HL-60 (cell line): ENCODE measurements at places on chromosomes 2 and 18.

- peak; percentile 2 for DNase-seq
These were observed at the start of gene AFF3 for GRCh38 chr2:100142393-100142792. Gene AFF3 (minus strand): TSS chr2:100142590. CDS start chr2:100104454, 38,136 bp downstream.

DNA sequence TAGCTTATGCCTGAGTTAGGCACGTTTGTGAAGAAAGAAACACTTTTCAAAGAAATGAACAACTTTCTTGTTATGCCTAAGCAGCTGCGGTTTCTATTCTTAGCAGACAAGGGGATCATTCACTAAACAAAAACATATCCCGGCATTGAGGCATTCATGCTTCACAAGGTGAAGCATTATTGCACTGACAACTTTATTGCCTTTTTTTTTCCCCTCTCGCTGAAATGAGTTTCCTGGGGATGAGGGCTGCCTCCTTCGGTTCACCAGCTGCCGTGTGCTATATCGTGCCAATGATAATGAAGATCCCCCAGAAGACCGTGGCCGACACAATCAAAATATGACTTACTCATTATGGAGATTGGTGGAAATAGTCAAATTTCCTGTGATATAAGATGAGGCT lies 288.2 kb upstream of the ST6GAL2 start:
- no peak for DNase-seq

GRCh38 chr18:6553234-6553900 lies 138.7 kb upstream of the L3MBTL4 start:
- no peak for DNase-seq

- no peak for DNase-seq
These were observed 523.3 kb downstream of the CMPK2 start for GRCh38 chr2:6342273-6342920.

- DNase-seq = no peak
These were observed 99.0 kb downstream of the L3MBTL4 start for GRCh38 chr18:6315517-6316331.

GRCh38 chr2:68119504-68119903 lies 38.2 kb upstream of the PNO1 start:
- no peak for DNase-seq

DNA sequence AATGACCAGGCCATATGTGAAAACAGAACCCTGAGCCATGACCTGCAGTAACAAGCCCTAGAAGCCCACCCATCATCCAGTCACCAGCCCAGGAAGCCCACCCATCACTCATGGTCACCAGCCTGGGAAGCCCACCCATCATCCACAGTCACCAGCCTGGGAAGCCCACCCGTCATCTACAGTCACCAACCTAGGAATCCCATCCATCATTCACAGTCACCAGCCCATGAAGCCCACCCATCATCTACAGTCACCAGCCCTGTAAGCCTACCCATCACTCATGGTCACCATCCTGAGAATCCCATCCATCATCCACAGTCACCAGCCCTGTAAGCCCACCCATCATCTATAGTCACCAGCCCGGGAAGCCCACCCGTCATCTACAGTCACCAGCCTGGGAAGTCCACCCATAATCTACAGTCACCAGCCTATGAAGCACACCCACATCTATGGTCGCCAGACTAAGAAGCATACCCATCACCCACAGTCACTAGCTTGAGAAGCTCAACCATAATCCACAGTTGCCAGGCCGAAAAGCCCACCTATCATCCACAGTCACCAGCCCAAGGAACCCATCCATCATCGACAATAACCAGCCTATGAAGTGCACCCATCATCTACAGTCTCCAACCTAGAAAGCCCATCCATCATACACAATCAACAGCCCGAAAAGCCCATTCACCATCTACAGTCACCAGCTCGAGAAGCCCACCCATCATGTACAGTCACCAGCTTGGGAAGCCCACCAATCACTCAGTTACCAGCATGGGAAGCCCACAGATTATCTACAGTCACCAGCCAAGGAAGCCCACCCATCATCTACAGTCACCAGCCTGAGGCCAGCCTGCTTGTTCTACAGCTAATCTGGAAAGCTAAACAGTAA lies 91.9 kb downstream of the TWIST2 start:
- DNase-seq = no peak

GRCh38 chr2:195737511-195738325 lies 80.7 kb downstream of the SLC39A10 start:
- no peak for DNase-seq

DNA sequence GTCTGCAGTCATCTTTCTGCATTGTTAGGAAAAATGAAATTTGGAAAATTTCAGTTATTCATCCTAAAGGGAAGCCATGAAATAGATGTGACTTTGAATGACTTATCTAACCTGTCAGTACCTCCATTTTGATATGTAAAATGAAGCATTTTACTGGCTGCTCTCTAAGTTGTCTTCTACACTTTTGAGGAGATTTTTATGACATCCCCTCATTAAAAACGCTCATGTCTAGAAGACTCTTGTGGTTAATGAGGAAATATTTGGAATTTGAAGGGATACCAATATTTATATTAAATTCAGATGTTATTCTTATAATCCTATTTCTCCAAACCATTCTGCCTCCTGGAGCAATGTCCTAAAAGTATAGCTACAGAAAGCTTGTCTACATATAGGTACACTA lies 73.8 kb upstream of the THUMPD2 start:
- no peak for DNase-seq

DNA sequence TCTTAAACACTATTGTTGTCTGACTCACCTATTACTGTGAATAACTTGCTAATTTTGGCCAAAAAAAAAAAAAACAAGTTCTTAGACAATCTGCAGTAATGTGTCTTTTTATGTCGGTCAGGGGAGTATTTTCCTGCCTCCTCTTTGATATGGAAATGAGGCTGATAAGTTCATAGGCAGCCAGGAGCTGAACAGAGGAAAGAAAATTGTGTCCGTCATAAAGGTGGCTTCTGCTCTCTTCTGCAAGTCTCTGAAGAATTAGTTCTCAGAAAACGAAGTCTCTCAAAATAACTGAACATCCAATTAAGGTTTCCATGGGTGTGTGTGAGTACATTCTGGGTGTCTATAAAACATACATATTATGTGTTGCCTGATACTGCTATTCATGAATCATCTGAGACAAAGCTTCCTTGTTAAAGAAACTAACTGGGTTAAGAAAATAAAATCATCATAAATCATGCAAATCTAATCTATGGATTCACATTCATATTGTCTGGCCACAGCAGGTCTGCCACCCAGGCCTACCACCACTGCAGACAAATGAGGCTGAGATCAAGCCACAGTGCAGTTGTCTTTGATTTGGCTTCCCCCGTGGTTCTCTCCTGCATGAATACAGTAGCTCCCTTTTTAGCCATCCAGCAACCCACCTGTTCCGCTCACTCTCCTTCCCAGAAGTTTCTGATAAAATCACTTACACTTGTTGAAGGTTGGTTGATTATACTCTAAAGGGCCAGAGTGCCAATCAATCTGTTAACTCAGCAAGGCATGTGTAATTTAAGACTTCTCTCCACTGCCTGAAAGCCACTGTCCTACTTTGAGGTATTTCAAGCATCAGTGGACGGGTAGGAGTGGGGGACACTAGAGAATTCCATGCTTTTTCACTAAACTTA lies 19.4 kb upstream of the SP5 start:
- DNase-seq = no peak

- DNase-seq = no peak
These were observed 451.0 kb upstream of the SALL3 start for GRCh38 chr18:78528411-78529258.

GRCh38 chr2:46743021-46743420 lies 172.6 kb downstream of the MCFD2 start:
- DNase-seq = no peak

- peak; percentile 75 for DNase-seq
These were observed 138.0 kb upstream of the GLI2 start for GRCh38 chr2:120597595-120598193.

- DNase-seq = no peak
These were observed 33.6 kb upstream of the ODC1 start for GRCh38 chr2:10481666-10482157.

DNA sequence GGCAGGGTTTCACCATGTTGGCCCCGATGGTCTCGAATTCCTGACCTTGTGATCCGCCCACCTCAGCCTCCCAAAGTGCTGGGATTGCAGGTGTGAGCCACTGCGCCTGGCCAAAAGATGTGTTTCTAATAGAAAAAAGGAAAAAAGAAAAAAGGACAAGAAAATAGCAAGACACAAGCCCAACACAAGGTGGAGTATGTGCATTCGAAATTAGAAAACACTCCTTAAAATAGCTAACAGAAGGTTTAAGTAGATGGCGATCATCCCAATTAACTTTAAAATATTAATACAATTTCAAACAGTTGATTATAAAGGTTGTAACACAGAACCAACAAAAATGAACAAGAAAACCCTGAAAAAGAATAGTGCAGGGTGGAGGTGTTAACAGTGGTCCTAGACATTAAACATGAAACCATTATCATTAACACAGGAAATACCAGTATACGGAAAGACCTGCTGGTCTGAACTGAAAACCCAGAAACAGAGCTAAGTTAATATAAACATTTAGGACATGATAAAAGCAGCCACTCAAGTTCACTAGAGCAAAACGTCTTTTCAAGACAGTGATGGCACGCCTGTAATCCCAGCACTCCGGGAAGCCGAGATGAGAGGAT lies 57.9 kb downstream of the HDLBP start:
- no peak for DNase-seq

DNA sequence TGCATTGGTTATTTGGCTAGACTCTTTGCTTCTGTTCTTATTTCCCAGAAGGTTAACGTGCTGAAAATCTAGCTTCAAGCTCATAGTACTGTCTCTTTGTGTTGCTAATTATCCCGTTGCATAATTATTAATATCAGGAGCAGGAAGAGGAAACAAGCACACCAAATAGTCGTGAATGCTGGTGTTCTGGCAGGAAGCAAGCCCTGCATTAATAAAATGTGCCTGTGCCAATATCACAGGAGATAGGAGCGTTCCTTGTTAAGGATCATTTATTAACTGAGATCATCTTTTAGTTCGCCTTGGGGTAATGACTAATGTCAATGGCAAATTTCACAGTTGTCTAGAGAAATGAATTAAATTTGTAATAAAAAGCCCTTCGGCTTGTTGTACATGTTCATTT lies 893.0 kb upstream of the POU3F3 start:
- no peak for DNase-seq

DNA sequence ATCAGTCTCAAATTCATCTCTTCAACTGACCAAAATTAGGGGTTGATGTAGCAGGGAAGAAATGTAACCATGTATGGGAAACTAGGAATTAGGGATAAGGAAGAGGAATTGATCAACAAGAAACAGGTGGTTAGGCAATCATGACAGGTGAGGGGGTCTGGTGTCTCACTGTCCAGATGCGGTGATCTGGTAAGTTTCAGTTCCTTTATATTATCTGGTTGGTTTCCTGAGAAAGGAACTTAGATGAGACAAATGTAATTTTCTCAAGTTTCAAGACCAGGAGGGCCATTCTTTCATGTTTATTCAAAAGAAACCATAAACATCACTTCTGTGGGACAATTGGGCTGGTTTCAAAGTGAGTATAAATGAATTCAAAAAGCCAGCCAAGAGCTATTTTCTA lies 306.2 kb upstream of the KCNJ3 start:
- no peak for DNase-seq

DNA sequence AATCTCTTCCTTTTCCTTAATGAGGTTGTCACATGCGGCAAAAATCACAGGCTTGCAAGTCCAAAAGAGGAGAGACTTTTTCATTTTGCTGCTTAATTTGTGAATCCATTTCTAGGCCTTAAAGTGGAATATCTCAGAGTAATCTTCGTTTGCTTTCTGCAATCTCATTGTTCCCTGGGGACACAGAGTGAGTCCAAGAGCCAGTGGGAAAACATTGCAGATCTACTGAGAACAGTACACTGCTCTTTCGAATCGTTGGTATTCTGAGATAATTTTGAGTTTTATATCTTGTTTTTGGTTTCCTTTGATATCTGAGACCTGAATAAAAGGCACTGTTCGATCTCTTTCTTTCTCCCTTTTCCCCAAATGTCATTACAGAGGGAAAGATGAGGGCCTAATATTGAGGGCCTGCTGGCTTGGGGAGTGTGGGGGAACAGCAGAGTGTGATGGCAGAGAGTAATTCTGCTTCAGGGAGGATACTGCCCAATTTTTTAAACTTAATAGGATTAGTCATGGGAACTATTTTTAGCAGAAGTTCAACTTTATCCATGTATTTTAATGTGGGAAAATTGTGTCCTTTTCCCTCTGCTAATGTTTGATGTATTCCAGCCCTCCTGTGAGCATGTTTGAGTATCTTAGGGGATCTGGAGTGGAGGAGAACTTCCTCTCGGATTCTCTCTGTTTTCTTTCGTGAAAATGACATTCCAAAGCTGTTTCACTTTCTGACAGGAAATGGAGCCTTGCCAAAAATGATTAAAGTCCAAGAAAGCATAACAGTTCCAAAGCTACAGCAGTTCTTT lies 418.2 kb upstream of the ZEB2 start:
- no peak for DNase-seq

- no peak for DNase-seq
These were observed 148.2 kb upstream of the HNRNPA3 start for GRCh38 chr2:177064422-177064821.
